Activated CD4-positive, alpha-beta T cell treated with anti-CD3 and anti-CD28 coated beads, Interleukin-2, Interleukin-6, amounts not matched to agents 100 ng/mL and 50 ng/mL, durations not matched to agents 16 hours and 8 hours (primary cell): ENCODE measurements at places on chromosomes 16 and 17.

GRCh38 chr16:373848-374615 lies 3.7 kb upstream of the MRPL28 start:
- no peak for DNase-seq

- no peak for DNase-seq
Measured at GRCh38 chr16:83515395-83515794, 292.4 kb upstream of the HSBP1 start.

DNA sequence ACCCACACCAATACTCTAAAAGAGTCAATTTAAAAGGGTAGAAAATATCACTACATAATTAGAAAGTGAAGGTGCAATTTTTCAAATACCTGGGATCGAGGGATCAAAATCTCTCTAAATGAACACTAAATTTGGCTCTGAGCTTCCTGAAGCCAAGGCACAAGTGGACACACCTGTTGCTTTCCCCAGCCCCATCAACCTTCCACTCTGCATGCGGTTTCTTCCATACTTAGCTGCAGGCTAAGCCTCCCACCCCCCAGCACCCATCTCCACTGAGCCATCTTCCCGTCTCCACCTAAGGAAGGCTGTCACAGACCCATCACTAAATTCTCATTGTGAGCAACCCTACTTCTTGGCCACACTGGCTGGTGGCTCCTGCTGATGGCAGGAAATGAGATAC lies 30.5 kb downstream of the TXNDC11 start:
- DNase-seq, result no peak

DNA sequence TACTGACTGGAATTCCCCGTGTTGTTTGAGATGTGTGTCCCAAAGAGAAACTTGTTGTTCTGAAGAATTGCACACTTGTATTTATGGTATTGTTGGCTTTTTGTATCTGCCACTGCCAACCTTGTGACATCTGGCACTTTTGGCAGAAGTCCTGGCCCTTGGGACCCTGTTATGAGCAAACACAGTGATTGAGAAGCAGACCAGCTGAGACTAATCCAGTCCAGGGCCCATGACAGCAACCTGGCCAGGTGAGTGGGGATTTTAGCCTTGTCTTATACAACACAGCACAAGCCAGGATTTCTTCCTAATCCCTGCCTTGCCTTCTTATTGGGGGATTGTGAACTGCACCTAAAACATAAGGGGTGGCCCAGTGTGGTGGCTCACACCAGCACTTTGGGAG lies 80.0 kb downstream of the NTN1 start:
- no peak for DNase-seq

GRCh38 chr16:81453091-81453728 lies 8.6 kb downstream of the CMIP start:
- DNase-seq, result no peak

DNA sequence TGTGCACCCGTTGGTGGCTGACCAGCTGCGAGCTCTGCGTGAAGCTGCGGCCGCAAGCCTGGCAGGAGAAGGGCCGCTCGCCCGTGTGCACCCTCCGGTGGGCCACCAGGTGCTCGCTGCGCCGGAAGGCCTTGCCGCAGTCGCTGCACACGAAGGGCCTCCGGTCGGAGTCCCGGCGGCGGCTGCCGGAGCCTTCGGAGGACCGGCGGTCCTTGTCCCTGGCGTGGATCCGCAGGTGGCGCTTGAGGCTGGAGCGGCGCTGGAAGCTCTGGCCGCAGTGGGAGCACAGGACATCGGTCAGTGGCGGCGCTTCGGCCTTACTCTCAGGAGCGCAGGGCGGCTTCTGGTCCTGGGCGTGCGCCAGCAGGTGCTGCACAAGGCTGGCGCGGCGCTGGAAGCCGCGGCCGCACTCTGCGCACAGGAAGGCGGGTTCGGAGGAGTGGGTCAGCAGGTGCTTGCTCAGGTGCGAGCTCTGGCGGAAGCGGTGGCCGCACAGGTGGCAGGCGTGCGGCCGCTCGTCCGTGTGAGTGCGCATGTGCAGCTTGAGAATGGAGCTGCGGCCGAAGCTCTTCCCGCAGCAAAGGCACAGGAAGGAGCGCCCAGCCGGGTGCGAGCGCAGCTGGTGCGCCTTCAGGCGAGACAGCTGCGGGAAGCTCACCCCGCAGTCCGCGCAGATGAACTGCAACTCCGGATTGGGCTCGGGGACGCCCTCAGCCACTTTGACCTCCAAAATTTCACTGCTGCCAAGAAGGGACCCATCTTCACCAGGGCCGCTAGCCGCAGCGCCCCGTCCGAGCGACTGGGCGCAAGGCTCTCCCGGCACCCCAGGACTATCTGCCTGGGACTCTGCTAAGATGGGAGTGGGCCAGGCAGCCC lies 9.1 kb downstream of the ZSCAN10 start:
- no peak for DNase-seq

DNA sequence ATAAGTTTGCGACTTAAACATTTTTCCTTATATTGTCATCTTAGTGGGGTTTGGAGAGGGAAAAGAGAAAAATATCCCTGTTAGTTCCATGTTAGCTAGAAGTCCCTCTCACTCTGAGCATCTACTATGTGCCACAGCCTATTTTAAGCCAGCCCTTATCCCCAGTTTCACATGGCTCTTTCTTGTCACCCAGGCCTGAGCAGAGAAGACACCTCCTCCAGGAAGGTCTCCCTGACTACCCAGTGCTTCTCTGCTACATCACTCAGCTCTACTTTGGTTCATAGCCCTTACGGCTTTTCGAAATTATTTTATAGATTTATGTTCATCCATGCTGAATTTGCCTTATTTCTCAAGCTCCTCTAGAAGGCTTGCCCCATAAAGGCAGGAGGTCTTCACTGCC lies 7.2 kb upstream of the MAP2K3 start:
- no peak for DNase-seq

GRCh38 chr17:69535016-69535570 lies 120.6 kb downstream of the MAP2K6 start:
- DNase-seq, result no peak

DNA sequence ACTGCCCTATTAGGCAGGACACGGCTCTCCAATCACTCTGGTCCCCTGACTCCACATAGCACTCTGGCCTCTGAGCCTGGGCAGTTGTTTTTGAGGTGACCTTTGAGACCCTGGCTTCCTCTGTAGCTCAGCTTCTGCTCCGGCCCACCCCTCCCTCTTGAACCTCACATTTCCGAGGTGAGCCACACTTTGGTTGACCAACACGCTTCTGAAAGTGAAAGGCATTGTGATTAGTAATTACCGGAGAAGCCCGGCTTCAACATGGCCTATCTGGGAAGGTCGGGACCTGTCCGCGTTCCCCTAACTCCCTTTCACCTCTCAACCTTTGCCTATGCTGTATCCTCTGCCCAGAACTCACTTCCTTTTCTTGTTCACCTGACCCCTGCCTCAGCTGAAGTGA lies 10.3 kb upstream of the ITGAX start:
- peak; percentile 37 for DNase-seq

DNA sequence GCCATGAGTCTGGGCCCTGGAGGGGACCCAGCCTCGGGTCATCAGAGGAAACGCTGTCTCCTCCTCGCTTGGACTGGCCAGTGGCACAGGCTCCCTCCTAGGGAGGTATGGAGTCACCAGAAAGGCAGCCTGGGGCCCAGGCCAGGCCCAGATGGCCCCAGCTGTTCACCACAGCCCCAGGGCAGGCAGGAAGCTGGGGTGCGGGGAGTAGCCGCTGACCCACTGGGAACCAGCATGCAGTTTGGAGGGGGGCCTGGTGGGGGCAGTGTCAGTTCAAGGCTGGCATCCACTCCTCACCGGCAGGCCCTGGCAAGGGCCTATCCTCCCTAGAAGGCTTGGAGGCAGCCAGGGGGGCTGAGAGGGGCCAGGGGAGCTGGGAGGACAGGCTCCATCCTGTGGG lies 48.8 kb downstream of the SDK2 start:
- DNase-seq, result no peak

GRCh38 chr17:54191261-54191660 lies 368.5 kb downstream of the KIF2B start:
- DNase-seq, result no peak

DNA sequence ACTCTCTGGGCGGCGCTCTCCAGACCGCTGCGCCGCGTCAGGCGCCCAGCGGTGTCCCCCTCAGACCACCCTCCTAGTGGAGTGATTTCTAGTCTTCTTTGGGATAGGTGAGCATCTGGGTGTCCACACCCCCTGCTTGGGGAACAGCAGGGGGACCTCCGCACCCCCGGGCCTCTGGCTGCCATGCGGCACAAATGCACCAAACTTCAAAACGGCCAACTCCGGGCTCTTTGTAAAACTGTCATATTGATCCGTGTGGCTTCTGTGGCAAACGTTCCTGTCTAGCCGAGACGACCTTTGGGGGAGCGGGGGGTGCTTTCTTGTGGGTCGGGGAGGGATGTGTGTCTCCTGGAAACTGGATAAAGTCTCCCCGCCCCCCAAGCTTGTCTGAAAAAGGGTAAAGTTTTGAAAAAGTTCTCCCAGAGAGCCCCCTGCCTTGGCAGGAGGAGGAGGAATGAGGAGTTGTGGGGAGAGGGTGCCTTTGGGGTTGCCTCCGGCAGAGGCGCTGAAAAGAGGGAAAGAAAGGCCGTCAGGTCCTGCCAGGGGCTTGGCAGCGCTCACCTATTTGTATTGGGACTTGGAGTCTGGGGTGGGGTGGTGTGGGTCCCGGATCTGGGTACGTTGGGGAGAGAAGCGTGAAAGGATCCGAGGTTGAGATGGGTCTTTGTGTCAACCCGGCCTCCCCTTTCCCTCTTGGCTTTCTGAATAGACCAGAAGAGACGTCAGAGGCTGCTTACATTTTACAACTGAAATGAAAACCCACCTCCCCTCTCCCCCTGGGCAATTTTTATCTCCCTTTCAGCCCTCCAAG lies 2.2 kb upstream of the CHD3 start:
- peak; percentile 49 for DNase-seq

DNA sequence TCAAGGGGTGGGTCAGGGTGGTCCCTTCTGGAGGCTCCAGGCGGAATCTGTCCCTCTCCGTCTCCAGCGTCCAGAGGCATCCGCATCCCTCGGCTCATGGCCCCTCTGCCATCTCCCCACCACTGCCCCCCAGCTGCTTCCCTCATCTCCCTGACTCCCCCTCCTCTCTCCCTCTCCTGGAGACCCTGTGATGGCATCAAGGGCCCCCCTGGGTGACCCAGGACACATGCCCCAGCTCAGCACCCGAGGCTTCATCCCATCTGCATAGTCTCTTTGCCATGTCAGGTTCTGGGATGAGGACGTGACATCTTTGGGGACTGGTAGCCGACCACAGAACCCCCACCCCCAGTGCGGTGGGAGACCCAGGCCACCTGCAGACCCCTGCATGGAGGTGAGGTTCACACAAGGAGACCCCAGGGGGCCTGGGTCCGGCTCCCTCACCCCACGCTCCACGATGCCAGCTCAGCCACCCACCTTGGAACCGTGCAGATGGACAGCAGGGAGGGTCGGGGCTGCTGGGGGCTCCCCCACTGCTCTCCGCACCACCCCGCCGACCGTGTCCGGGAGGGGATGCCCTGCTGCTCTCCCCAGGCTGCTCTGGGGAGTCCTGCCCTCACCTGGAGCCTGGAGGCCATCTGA lies 3.8 kb downstream of the SECTM1 start:
- no peak for DNase-seq

GRCh38 chr16:22264786-22265185 lies 32.4 kb upstream of the POLR3E start:
- DNase-seq, result no peak

DNA sequence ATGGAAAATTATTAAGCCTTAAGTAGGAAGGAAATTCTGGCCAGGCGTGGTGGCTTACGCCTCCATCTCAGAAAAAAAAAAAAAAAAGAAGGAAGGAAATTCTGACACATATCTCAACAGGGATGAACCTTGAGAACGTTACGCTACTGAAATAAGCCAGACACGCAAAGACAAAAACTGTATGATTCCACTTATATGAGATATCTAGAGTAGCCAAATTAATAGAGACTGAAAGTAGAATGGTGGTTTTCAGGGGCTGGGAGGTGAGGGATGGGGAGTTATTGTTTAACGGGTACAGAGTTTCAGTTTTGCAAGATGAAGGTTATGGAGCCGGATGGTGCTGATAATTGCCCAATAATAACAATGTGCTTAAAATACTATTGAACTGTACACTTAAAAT lies 16.2 kb upstream of the HNF1B start:
- DNase-seq, result peak; percentile 58

- DNase-seq, result no peak
Measured at GRCh38 chr17:68141050-68141449, 105.5 kb downstream of the KPNA2 start.
